ENCODE measurements at places on chromosomes 12 and 14. TPM values are rescaled to one million over a fixed set of nuclear protein-coding genes. Genes with fewer than 3 reads are reported as not detected.
A peak's percentile ranks its signal among the peaks of the same experiment; 100 is the strongest.

DNA sequence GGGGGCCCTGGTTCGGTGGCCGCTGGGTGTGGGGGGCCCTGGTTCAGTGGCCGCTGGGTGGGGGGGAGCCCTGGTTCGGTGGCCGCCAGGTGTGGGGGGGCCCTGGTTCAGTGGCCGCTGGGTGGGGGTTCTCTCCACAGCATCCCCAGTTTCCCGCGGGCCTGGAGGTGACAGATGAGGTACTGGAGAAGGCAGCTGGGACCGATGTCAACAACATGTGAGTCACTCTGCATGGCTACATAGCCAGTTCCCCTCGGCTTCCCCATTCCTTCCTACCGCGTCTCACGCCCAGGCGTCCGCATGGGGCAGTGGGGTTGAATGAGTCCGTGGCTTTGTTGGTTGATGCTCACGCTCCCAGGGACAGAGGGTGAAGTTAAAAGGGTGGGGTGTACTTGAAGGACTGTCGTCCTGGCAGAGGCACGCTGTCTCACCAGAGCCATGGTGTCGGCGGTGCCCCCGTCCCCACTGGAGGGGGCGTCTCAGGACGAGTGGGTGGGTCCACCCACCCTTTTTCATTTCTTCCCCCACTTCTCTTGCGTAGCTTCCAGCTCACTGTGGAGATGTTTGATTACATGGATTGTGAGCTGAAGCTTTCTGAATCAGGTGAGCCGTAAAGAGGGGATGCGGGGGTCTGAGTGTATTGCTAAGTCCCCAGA lies 15.6 kb downstream of the HIP1R start:
- no peak for DNase-seq

GRCh38 chr14:101564819-101565698 lies 3.8 kb downstream of the DIO3 start:
- DNase-seq: peak; percentile 40

- no peak for DNase-seq
Measured at GRCh38 chr14:71061458-71061857, 154.2 kb downstream of the PCNX1 start.

GRCh38 chr12:122023339-122024131 lies 1.9 kb downstream of the BCL7A start:
- peak; percentile 73 for DNase-seq

DNA sequence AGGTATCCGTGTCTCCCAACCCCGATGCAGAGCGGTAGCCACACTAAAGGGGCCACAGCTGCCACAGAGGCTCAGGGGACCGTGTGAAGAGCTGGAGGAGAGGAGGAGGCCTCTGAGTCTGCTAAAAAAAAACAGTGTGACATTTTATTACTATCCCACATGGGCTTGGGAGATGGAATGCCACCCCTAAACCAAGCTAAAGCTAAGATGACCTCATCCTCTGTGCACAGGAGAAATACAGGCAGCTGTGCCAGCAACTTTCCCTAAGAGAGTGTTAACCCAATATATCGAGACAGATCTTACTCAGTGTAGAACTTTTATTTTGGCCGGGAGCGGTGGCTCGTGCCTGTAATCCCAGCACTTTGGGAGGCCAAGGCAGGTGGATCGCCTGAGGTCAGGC lies 18.0 kb downstream of the BCL2L14 start:
- no peak for DNase-seq

GRCh38 chr14:67186789-67187584 lies 2.3 kb upstream of the GARIN2 start:
- no peak for DNase-seq

GRCh38 chr14:97233319-97233985 lies 436.3 kb downstream of the VRK1 start:
- DNase-seq: no peak

GRCh38 chr14:85909581-85909980 lies 379.6 kb downstream of the FLRT2 start:
- no peak for DNase-seq

GRCh38 chr14:105742531-105742848 lies 216.1 kb downstream of the TMEM121 start:
- peak; percentile 28 for DNase-seq

DNA sequence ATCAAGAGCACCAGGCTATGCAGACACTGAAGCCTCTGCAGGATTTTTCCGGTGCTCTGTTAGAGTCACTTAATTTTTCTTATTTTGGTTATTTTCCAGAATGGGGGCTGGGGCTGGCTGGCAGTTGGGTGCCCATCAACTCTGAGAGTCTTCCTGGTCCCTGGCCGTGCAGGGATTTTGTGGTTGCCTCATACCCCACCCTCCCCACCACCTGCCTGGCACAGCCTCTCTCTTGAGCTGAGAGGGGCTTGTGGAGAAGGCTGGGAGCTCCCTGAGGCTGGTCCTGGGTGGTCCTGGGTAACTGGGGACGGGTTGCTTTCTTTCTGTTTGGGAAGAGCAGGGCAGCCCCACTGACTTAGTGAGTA lies 23.3 kb downstream of the LRTM2 start:
- DNase-seq: no peak

- DNase-seq: no peak
Measured at GRCh38 chr12:7061596-7061995, 1.1 kb downstream of the C1S start.

DNA sequence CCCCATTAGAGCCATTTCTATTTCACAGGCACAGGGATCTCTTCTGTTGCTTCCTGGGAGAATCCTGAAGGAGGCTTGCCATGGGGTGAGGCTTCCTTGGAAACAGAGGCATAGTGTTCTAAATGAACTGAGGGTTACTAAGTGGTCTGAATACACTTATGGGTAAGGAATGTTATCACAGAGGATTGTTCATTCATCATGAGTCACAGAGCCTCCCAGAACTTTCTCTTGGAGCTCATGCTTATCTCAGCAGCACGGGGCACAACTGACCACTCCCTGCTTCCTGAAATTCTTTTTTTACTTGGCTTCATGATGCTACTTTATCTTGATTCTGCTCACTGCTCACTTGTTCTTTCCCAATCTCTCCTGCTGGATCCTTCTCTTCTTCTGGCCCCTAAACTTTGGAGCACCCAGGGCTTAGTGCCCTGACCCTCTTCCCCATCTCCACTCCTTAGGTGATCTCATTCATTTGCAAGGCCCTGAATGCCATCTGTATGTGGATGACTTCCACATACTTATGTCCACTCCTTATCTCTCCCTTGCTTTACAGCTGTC lies 57.9 kb downstream of the ANO6 start:
- peak; percentile 22 for DNase-seq

The WNT1 gene
- total RNA-seq: not detected

The ACVRL1 gene
- total RNA-seq: 26.2 TPM

The RHOJ gene
- total RNA-seq: 7.5 TPM

The HOXC13 gene
- not detected for total RNA-seq
